ENCODE measurements at places on chromosomes 2 and 18. TPM values are rescaled to one million over a fixed set of nuclear protein-coding genes. Genes with fewer than 3 reads are reported as not detected.

The FAM117B gene
- total RNA-seq, result 21.4 TPM

DNA sequence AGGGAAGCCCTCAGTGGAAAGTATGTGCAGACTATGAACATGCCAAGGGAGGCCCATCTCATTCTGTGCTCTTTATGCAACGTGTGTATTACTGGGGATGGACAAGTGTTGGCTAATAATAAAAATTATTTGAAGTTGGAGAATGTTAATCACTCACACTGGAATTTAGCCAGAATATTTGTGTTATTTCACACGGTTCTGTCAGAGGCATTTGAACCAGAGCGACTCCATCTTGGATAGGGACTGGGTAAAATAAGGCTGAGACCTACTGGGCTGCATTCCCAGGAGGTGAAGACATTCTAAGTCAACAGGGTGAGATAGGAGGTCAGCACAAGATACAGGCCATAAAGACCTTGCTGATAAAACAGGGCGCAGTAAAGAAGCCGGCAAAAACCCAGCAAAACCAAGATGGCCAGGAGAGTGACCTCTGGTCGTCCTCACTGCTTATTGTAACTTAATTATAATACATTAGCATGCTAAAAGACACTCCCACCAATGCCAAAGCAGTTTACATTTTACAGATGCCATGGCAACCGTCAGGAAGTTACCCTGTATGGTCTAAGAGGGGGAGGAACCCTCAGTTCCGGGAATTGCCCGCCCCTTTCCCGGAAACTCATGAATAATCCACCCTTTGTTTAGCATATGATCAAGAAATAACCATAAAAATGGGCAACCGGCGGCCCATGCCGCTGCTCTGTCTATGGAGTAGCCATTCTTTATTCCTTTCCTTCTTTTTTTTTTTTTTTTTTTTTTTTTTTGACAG, 2.6 kb upstream of the FZD5 start:
- no peak for DNase-seq

DNA sequence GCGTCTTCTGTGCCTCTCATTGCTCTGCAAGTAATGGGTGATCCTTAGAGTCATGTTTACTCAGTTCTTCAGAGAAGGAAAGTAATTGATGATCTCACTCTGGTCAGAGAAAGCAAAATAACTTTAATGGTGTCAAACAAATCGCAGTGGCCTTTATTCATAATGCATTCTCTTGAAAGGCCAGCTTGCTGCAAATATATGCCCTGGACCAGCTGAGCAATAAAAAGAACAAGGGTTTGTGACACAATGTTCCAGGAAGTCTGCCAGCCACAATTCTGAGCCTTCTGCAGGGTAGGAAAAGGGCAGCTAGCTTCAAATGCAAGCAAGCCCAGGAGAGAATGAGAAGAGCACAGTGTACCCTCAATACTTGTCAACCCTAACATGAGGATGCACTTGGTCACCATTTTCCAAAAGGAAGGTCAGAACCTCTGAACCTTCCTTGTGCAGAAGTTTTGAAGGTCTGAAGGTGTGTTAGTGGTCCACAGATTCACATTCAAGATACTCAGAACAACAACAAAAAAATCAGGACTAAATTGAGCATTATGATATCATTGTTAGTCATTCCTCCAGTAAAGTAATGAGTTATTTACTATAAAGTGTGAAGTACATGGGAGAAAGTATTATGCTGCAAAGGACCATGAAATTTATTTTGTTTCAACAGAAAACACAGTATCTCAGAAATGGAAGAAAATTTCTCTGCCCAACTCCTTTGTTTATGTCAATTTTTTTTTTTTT, 355.6 kb downstream of the PAX3 start:
- no peak for DNase-seq

GRCh38 chr18:10689236-10690034, 163.6 kb downstream of the NAPG start:
- no peak for DNase-seq

Data from H1 (cell line).